ENCODE measurements at places on chromosomes 5 and 9. TPM values are rescaled to one million over a fixed set of nuclear protein-coding genes. Genes with fewer than 3 reads are reported as not detected.

Gene GARIN3
- not detected for total RNA-seq

Gene COL23A1
- total RNA-seq: 13.6 TPM

Gene FAM169A
- 6.8 TPM for total RNA-seq

Gene C9orf152
- total RNA-seq: not detected

Gene PCDHB6
- total RNA-seq: 0.76 TPM

Gene GMCL2
- not detected for total RNA-seq

Gene OR1J2
- not detected for total RNA-seq

Gene SLCO6A1
- not detected for total RNA-seq

Gene TAF1L
- total RNA-seq: not detected

Gene FAM53C
- 20.6 TPM for total RNA-seq

Gene LMBRD2
- total RNA-seq: 12.8 TPM

Gene CDC20B
- total RNA-seq: not detected

Gene GPR150
- not detected for total RNA-seq

Gene IL3
- total RNA-seq: not detected

Gene SPATA31C1
- not detected for total RNA-seq

Gene ZNF462
- 29.0 TPM for total RNA-seq

Gene EGR1
- total RNA-seq: 8.4 TPM

Gene PPP3R2
- not detected for total RNA-seq

Gene SLC27A6
- total RNA-seq: 46.3 TPM

Gene TPD52L3
- not detected for total RNA-seq

Gene DIAPH1
- 15.8 TPM for total RNA-seq

Gene OR13C8
- not detected for total RNA-seq

Gene AQP7
- total RNA-seq: 128 TPM

Gene RECK
- 7.4 TPM for total RNA-seq

Gene PCDHGA3
- total RNA-seq: 7.7 TPM

Gene BAAT
- 0.14 TPM for total RNA-seq

Gene F2RL1
- 3.3 TPM for total RNA-seq

Gene KIF24
- 0.54 TPM for total RNA-seq

All from right cardiac atrium (tissue), 5 donors.